IMR-90 (cell line): ENCODE measurements at places on chromosomes 3 and 15. TPM values are rescaled to one million over a fixed set of nuclear protein-coding genes. Genes with fewer than 3 reads are reported as not detected.

DNA sequence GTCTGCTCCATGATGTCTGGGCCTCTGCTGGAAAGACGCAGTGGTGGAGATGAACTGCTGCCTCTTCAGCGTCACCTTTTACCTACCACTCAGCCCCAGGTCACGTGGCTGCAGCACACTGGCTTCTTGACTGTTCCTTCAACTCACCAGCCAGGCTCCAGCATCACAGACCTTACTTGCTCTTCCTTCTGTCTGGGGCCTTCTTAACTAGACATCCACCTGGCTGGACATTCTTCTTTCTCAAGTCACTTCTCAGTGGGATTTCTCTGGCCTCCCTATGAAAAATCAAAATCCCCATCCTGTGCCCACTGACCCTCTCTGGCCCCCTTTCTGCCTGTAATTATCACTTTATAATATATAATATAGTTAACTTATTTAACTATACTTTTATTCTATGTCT is 29.7 kb upstream of the NSMCE3 start:
- no peaks in the 10 kb centered on the region for H3K4me1 ChIP-seq
- H3K4me3 ChIP-seq: no peak overlapping the region
- H3K27ac ChIP-seq: no peak overlapping the region
- DNase-seq: no peak

DNA sequence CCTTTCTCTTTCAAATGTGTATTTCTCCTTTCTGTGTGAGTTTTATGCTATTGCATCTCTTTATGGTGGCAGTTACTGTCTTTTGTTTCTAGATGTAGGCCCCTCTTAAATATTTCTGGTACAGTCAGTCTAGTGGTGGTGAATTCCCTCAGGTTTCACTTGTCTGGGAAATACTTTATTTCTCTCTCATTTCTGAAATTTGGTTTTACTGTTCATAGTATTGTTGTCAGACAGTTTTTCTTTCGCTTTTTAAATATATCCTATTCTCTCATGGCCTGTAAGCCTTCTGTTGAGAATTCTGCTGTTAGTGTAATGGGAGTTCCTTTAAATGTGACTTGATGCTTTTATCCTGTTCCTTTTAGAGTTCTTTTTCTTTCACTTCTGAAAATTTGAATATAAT is 874.0 kb downstream of the PLOD2 start:
- H3K4me3 ChIP-seq: no peak overlapping the region
- H3K27ac ChIP-seq: no peak overlapping the region
- no peak for DNase-seq
- no peaks in the 10 kb centered on the region for H3K4me1 ChIP-seq
- H3K27me3 ChIP-seq: no peaks in the 10 kb centered on the region

- H3K27ac ChIP-seq: no peak overlapping the region
- no peak overlapping the region for H3K4me3 ChIP-seq
- DNase-seq: no peak
- H3K27me3 ChIP-seq: no peaks in the 10 kb centered on the region
- H3K36me3 ChIP-seq: no peaks in the 10 kb centered on the region
These were observed 47.8 kb downstream of the ATP13A4 start for GRCh38 chr3:193506921-193507320.

- H3K36me3 ChIP-seq: peaks cover 4% of the 10 kb centered on the region; the same call in 1 of the 2 replicates
- DNase-seq: no peak
- no peak overlapping the region for H3K27ac ChIP-seq
- no peak overlapping the region for H3K4me3 ChIP-seq
- peaks cover 3% of the 10 kb centered on the region; the same call in 1 of the 2 replicates for H3K27me3 ChIP-seq
- peaks cover 7% of the 10 kb centered on the region for H3K4me1 ChIP-seq
These were observed 162.8 kb downstream of the SMAD6 start for GRCh38 chr15:66864871-66865281.

- DNase-seq: peak; percentile 89
- peak overlapping the region; percentile 13 for H3K27ac ChIP-seq
- H3K36me3 ChIP-seq: peaks cover 25% of the 10 kb centered on the region
- H3K4me3 ChIP-seq: no peak overlapping the region
- H3K4me1 ChIP-seq: peaks cover 18% of the 10 kb centered on the region
These were observed 8.5 kb upstream of the FANCD2 start for GRCh38 chr3:10017636-10018292.

DNA sequence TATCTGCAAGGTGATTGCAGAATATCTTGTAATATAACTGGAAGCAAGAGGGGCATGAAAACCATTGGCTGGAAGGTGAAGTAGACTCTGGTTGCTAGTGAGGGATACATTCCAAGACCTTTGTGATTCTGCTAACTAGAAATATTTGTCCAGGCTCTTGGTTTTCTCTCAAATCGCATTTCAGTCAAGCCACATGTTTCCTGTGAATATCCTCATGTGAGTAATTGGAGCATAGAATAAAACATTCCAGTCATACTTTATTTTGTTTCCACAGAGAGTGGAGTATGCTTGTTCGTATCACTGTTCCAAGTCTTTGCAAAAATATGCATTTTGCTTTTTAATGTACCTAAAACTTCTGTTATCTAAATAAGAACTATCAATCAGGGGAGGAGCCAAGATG is 850.0 kb downstream of the EPHA3 start:
- DNase-seq: no peak
- no peaks in the 10 kb centered on the region for H3K27me3 ChIP-seq
- no peaks in the 10 kb centered on the region for H3K4me1 ChIP-seq
- H3K27ac ChIP-seq: no peak overlapping the region

DNA sequence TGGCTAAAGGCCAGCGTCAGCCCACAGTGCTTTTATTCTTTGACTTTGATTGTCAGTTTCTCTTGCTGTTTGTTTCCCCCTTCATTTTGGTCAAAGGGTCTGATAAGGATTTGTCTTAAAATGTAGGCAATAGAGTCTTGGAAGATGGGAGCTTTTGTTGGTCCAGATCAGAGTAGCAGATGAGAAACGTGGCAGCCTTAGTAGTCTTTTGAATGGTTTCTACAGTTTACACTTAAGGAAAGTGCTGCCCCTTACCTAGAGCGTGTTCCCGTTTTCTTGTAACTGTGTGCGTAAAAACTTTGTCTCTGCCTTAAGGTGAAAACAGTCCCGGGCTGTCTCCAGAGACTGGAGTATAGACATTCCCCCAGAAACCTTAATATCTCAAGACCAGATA is 630 bp downstream of the LXN start:
- H3K27me3 ChIP-seq: no peaks in the 10 kb centered on the region
- H3K27ac ChIP-seq: peak overlapping the region; percentile 83
- peaks cover 7% of the 10 kb centered on the region for H3K36me3 ChIP-seq
- peak; percentile 10 for DNase-seq
- H3K4me3 ChIP-seq: peak overlapping the region; percentile 59

DNA sequence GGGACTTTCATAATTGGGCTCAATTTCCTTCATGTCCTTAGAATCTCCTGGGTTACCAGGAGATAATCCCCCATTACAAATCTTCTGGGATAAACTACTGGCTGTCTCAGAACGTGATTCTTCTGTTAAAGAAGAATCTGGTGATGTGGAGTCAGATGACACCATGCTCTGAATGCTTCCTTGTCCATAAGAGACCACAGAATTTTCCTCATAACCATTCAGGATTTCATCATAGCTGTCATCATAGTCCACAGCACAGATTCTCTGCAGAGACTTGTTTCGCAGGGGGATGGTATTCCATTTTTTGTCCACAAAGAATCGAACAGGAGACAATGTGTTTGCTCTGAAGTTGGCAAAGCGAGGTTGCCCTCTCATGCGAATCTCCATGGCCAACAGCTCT is 109.8 kb upstream of the TSPAN3 start:
- H3K4me3 ChIP-seq: no peak overlapping the region
- H3K36me3 ChIP-seq: peaks cover 13% of the 10 kb centered on the region
- peak; percentile 73 for DNase-seq

GRCh38 chr3:126415661-126416591 is 21.2 kb downstream of the CFAP100 start:
- H3K27me3 ChIP-seq: peaks cover 33% of the 10 kb centered on the region
- no peak overlapping the region for H3K4me3 ChIP-seq
- H3K4me1 ChIP-seq: no peaks in the 10 kb centered on the region; the same call in 1 of the 2 replicates
- no peaks in the 10 kb centered on the region for H3K36me3 ChIP-seq

The TRIM71 gene
- not detected in 2 replicates for total RNA-seq

The GOLGA8K gene
- total RNA-seq: not detected in 2 replicates

The FBXW12 gene
- not detected in 2 replicates for total RNA-seq

The PPP1R14D gene
- total RNA-seq: not detected in 2 replicates

The SHF gene
- total RNA-seq: 1.8 and 2.2 TPM in 2 replicates

The CCDC12 gene
- 15.2 and 21.7 TPM in 2 replicates for total RNA-seq
